ENCODE measurements at places on chromosomes 12 and 14.

DNA sequence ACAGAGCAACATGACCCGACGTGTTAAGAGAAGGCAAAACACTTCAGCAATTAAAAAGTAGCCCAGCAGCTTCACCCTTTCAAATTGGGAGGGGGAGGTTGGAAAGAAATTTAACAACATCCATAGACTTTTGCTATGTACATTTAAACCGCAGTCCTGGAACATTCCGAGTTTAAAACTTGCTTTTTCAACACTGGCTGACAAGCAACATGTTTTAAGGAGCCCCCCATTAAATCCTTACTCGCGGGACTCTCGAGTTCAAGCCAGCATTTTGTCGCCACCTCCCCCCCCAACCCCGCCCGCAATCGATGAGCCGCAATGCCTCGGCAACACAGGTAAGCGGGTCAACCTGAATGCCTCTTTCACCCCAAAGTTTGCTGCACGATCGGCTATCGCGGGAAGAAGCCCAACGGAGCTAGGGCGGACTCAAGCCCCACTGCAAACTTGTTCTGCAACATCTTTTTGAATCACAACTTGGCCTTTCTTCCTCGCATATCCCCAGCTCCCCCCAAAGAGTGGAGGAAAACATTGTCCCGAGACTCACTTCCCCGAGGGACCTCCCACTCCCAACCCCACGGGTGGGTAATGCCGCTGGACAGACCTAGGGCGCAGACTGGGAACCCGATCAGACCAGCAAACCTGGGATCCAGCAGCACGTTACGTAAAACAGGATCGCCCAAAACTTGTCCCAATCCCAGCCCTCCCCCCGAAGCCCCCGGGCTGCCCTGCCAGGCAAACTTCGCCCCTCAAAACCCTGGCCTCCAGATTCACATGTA lies 777 bp downstream of the ZFP36L1 start:
- H3K4me3 ChIP-seq, result peak overlapping the region; percentile 88
- peak overlapping the region; percentile 100 for H3K27ac ChIP-seq
- no peaks in the 10 kb centered on the region for H3K4me1 ChIP-seq
- no peaks in the 10 kb centered on the region for H3K27me3 ChIP-seq

DNA sequence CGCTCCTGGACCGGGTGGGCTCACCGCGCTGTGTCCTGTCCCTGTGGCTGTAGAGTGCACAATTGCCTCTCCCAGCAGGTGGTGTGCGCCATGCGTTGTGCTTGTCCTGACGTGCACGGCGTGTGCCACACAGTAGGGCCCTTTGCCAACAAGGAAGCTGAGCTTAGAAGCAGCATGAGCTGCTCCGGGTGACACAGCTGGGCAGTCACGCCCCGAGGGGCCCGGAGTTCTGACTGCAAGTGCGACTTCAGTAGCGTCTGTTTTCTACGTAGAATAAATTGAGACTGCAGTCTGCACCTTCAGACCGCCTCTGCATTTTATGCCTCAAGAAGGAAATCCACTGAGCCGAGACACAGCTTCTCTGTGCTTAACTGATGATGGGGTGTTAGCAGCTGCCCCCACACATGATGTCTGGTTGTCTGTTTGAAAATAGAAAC lies 81.6 kb downstream of the ADGRD1 start:
- peaks cover 3% of the 10 kb centered on the region for H3K36me3 ChIP-seq
- no peak for DNase-seq
- no peak overlapping the region for H3K27ac ChIP-seq
- H3K4me3 ChIP-seq, result no peak overlapping the region

GRCh38 chr12:90938451-90938850 lies 16.5 kb downstream of the CCER1 start:
- H3K4me1 ChIP-seq, result no peaks in the 10 kb centered on the region
- DNase-seq, result no peak
- no peaks in the 10 kb centered on the region for H3K27me3 ChIP-seq
- H3K36me3 ChIP-seq, result no peaks in the 10 kb centered on the region

DNA sequence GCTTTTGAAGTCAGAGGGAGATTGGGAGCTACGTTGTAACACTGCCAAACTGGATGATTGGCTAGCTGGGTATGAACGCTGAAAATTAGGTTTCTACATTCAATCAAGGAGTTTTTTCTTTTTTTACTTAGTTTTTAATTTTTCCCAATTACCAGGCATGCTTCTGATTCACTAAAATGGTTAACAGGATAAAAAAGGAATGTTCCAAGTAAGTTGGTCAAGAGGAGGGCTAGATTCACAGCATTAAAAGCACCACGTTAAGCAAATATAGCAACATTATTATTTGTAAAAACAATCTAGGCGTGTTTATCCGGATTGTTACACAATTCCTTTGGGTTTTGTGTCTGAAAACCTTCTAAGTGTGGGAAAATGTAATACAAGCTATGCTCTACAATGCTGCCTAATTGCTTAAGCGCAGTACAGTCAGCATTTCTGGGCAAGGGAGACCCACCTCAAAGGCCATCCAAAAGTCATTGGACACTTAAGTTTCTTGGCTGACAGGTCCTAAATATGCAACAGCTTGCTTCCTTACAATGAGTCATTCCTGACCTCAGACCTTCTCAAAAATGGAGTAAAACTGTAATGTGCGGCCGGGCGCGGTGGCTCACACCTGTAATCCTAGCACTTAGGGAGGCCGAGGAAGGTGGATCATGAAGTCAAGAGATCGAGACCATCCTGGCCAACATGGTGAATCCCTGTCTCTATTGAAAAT lies 1.2 kb downstream of the RPLP0 start:
- peak overlapping the region; percentile 96 for H3K27ac ChIP-seq
- no peaks in the 10 kb centered on the region for H3K27me3 ChIP-seq
- peaks cover 36% of the 10 kb centered on the region for H3K36me3 ChIP-seq
- peaks cover 24% of the 10 kb centered on the region for H3K4me1 ChIP-seq
- peak; percentile 74 for DNase-seq

GRCh38 chr14:104657563-104658324 lies 31.7 kb upstream of the INF2 start:
- H3K4me3 ChIP-seq, result no peak overlapping the region
- no peaks in the 10 kb centered on the region for H3K4me1 ChIP-seq
- peaks cover 18% of the 10 kb centered on the region for H3K27me3 ChIP-seq
- no peak overlapping the region for H3K27ac ChIP-seq
- H3K36me3 ChIP-seq, result no peaks in the 10 kb centered on the region

- no peak overlapping the region for H3K27ac ChIP-seq
- H3K4me3 ChIP-seq, result no peak overlapping the region
- H3K27me3 ChIP-seq, result no peaks in the 10 kb centered on the region
- DNase-seq, result no peak
These were observed 22.3 kb upstream of the PPP2R5E start for GRCh38 chr14:63565448-63565847.

GRCh38 chr12:124289634-124290600 lies 5.0 kb upstream of the RFLNA start:
- no peak overlapping the region for H3K27ac ChIP-seq
- H3K4me3 ChIP-seq, result peak overlapping the region; percentile 2
- H3K36me3 ChIP-seq, result no peaks in the 10 kb centered on the region
- no peak for DNase-seq

GRCh38 chr12:52715416-52715815 lies 12.1 kb upstream of the KRT77 start:
- no peaks in the 10 kb centered on the region for H3K4me1 ChIP-seq
- H3K27ac ChIP-seq, result no peak overlapping the region

GRCh38 chr12:25472453-25472852 lies 80.6 kb downstream of the LMNTD1 start:
- H3K4me1 ChIP-seq, result no peaks in the 10 kb centered on the region
- no peak for DNase-seq
- no peaks in the 10 kb centered on the region for H3K36me3 ChIP-seq
- no peak overlapping the region for H3K4me3 ChIP-seq
- no peak overlapping the region for H3K27ac ChIP-seq
- no peaks in the 10 kb centered on the region for H3K27me3 ChIP-seq

Measured in tibial artery (tissue), 4 donors.